Aorta (tissue), 5 donors: ENCODE measurements at places on chromosomes 6 and 20.

DNA sequence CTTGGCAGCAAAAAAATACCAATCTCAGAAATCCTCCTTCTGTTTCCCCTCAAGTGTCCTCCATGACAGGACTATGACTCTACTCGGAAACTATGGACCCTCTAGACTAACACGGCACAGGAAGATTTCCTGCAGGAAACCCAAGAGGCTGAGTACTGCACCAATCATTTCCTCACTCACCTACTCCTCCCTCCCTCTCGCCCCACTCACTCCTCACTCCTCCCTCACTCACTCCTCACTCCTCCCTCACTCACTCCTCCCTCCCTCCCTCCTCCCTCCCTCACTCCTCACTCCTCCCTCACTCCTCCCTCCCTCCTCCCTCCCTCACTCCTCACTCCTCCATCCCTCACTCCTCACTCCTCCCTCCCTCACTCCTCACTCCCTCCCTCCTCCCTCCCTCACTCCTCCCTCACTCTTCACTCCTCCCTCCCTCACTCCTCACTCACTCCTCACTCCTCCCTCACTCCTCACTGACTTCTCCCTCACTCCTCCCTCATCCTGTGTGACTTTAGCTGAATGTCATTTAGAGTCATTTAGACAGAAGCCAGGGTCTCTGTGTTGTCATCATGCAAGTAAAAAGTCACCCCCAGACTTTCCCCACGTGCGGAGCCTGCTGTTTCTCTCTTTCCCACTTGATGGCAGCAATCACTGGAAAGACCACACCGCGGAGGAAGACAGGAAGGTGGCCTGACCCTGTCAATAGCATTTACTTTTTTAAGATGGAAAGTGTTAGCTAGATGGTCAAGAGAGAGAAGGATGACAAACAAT, 226.8 kb upstream of the PDE10A start:
- DNase-seq = no peak

DNA sequence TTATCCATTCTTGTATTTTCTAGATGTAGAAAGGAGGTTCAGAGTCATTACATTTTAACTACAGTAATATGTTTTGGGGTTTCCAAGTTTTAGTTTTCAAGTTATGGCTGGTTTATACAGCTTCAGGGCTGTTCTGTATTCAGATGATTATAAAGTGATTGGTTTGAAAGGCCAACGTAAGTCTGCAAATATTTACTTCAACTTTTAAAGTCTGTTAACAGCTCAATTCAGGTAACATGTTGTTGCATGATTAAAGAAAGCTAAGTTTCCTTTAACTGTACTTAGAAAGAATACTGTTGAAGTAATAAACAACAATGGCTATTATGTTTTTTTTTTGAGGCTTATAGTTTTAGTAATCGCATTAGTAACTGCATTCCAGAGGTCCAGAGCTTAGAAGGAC, 22.8 kb upstream of the GCLC start:
- no peak for DNase-seq

- peak; percentile 71 for DNase-seq
Observed at GRCh38 chr20:58998656-58999055, 8.4 kb downstream of the CTSZ start.

DNA sequence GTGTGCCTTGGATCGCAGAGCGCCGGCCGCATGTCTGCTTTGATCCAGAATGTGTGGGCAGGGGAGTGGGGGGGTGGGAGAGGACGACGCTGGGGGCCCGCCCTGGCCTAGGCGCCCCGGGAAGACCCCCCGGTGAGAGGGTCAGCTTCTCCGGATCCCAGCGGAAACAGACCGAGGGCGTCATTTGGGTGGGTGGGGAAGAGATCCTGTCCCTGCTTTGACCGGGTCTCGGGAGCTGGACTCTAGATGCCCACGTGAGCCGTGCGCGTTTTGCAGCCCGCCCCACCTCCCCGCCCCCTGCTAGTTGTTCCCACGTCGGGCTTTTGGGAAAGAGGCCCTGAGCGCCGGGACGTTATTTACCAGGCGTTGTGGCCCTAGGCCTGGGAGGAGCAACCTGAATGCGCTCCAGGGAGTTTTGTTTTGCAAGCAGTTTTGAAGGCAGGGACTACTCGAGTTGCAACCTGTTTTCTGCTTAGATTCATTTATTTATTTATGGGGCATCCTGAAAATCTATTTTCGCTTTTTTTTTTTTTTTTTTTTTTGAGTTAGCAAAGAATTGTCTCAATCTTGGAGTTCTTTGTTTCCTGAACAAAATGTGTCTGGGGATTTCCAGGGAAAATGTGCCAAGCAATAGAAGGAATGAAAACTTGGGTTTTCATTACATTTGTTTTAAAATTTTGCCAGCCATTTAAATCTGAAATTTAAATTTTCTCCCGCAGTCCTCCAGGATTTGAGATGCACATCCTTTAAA, 1.6 kb downstream of the DSP start:
- no peak for DNase-seq

DNA sequence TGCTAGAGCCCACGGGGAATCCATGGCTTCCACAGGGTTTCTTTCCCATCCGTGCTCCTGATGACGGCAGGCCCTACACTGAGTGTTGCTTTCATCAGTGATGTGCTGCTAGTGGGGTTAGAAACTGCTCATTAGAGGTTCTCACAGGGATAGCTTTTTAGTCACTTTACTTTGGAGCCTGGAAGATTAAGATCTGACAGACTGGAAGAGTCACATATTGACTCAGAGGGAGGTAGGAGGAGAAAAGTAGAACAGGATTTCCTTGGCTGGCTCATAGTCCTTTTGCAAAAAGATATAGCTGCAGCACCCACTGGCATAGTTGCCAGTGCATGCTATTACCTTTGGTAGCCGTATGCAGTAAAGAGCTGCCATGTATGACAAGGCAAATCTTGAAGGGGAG, 890.3 kb downstream of the C6orf118 start:
- DNase-seq = no peak

DNA sequence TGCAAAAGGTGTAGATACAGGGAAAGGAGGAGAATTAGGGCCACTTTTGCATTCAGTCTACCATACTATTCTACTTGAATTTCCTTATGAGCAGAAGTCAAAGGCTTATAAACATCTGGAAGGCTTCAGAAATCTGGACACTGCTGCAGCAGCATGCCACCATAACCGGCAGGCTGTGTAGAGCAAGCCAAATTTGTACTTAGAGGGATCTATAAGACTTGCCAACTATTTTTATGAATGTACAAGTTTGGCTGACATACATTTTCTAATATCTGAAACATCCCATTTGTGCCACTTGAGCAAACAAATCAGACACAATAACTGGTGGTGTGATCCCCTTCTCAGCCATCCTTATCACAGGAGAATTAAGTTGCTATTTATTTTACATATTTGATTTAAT, 14.0 kb upstream of the PLCB1 start:
- DNase-seq = no peak

GRCh38 chr6:93036835-93037234, 382.5 kb downstream of the EPHA7 start:
- no peak for DNase-seq

DNA sequence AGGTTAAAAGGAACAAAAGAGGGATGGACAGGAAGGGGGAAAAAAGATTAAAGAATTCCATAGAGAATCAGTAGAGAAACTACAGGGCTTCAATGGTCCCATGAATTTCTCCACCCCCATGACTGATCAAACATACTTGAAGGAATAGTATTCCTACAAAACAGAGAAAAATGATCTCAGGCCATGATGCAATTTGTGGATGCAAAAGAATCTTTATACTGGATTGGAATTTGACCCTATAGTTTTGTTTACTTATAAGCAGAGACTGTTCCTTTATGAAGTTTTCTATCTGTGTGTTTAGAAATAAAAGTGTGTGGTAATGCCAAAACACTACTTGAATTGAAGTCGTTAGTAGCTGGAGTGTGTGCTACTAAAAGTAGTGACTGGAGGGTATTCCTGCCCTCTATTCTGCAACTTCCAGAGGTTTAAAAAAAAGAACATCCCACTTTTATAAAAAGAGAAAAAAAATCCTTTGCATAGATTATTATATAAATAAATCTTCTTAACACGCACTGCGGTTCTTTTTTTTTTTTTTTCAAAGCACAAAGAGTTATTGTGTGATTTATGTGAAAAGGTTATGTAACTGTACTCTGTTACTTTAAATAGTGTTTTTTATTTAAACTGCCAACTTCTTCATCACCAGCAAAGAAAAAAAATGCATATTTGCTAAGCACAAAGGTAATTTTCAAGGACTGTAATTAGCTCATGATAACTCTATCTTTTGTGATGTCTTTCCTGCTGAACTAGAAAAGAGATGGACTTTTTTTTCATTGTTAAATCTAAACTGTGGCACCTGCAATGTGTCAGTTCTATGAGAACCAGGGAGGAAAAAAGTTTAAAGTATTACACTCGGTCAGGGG, 214.5 kb upstream of the CITED2 start:
- no peak for DNase-seq

DNA sequence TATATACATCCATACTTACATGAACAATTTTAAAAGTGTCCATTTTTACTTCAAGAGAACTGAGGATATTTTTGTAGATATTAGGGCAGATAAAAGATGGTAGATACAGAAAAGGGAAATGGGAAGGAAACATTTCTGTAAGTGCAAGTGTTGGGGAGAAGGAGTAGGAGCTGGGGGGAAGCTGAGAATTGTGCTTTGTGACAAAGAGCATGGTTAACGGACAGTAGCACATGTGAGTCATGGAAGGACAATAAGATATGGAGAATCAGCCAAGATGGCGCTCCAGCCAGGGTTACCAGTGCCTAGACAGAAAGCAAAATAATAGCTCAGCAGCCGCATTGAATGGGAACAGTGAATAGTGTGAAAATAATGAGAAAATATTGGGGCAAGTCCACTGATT, 12.7 kb upstream of the HLA-DRB1 start:
- no peak for DNase-seq

GRCh38 chr6:110826236-110827129, 11.2 kb upstream of the CDK19 start:
- peak; percentile 51 for DNase-seq

DNA sequence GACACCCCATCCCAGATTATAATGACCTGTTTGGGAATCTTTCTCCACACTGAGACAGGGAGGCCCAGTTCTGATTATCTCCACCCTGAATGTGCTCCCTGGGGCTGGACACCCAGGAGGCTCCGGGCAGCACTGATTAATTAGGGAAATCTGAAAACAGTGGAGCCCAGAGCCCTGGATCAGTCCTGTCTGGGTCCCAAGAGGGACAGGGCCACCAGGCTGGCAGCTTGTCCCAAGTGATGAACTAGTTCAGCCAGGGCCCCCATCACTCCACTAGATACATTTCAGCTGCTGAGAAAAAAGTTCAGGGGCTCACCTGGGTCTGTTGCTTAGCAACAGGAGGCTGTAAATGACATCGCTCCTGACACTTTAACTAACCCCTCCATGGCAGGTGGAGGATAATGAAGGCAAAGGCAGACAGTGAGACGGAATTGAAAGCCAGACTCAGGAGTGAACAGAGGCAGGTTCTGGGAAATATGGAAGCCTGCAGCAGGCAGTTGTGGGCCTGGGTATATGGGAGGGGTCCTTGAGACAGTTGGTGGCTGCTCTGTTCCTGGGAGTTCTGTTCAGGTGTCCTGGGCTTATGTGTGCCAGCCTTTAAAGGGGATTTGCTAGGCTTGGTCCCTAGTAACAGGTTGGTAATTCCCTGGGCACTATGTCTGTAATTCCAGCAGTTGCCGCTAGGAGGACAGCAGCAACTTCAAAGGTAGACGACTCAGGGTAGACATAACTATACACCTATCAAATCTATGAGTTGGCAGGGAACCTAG, 78.3 kb upstream of the CTNNBL1 start:
- DNase-seq = no peak

DNA sequence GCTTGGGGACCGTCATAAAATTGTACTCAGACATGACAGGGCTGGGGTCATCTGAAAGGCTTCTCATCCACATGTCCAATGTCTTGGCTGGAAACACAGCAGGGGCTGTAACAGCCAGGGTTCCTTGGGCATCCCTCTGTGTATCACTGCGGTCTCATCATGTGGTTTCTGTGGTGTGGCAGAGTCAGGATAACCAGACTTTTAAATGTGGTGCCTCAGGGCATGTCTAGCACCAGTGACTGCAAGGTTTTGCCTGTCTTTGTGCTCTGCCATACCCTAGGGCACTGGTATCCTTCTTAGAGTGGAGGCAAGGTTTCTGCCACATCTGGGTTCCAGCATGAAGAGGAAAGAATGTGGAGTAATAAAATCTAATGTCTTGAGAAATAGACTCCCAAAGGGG, 124.2 kb downstream of the PLEKHG1 start:
- no peak for DNase-seq

DNA sequence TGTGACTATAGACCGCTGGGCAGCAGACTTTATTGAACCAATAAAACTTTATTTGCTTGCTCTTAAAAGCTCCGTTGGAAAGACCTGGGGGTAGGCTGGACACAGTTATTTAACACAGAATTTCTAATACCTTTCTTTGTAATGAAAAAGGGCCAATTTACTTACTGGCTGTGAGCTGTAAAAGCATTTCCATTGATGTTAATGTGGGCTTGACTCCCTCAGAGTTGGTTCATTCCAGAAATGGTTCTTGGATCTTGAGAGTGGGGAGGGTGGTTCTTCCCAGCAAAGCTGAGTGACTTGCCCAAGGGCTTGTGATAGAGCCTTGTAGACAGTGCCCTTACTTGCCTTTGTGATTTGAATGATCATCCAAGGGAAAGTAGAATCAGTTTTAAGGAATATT, 100.6 kb downstream of the SOX4 start:
- no peak for DNase-seq

DNA sequence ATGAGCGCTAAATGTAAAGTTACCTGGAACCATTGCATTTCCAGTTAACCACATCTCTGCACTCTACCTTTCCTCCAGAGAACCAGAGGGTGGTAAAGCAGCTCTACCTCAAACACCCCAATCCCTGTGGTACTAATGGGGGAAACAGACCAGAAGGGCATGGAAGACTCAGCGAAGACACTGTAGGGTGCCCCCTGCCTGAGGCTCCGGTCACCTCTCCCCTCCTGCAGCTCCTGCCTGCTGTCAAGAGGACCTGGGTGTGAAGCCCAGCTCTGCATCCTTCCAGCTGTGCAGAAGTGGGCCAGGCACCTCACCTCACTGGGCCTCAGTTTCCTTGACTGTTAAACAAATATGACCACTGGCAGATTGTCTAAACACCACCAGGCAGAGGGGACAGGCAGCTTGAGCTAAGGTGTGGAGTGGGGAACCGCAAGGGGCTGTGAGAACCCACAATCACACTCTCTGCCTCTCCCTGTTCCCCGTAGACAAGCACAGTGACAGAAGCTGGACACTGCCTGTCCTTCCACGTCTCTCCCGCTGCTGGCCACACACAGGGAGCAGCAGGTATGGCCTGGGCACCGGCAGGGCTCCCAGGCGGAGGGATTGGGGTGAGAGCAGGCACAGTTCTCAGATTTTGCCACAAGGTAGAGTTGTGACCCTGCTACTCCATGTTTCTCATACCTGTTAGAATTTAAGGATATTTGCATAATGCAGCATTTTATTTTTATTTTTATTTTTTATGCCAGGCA, 9.1 kb upstream of the BPIFA2 start:
- DNase-seq = no peak
